ENCODE measurements at places on chromosomes 12 and 14.
A peak's percentile ranks its signal among the peaks of the same experiment; 100 is the strongest.

- no peak for DNase-seq
These were observed 47.2 kb downstream of the CACNA2D4 start for GRCh38 chr12:1870998-1871917.

DNA sequence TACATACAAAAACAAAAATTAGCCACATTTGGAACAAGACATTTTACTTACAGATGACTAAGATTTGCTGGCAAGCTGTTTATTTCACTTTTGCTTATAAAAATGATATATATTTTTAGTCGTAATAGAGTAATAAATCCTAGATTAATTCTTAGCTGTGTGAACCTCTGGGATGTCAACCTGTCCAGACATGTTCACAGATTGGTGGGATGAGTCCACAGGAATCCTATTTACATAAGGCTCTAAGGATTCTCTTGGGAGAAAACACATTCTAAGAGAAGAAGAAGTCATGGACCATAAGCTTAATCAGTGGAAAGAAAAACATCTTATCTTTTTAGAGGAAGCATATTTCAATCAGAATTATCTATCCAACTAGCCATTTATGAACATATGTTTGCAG, 797.4 kb downstream of the C12orf50 start:
- DNase-seq, result no peak

- no peak for DNase-seq
These were observed 251.3 kb downstream of the ETNK1 start for GRCh38 chr12:22876262-22876661.

DNA sequence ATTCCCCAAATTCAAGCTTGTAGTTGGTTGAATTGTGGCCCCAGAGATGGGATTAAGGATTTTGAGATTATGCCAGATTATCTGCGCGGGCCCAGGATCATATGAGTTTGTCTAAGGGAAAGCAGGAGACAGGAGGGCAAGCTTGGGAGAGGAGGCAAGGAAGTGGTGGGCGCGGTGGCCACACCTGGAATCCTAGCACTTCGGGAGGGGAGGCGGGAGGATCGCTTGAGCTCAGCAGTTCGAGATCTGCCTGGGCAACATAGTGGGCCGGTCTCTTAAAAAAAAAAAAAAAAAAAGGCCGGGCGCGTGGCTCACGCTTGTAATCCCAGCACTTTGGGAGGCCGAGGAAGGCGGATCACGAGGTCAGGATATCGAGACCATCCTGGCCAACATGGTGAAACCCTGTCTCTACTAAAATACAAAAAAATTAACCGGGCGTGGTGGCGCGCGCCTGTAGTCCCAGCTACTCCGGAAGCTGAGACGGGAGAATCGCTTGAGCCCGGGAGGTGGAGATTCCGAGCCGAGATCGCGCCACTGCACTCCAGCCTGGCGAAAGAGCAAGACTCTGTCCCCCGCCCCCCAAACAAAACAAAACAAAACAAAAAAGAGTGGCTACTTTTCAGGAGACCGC, 881 bp upstream of the PUS1 start:
- no peak for DNase-seq

DNA sequence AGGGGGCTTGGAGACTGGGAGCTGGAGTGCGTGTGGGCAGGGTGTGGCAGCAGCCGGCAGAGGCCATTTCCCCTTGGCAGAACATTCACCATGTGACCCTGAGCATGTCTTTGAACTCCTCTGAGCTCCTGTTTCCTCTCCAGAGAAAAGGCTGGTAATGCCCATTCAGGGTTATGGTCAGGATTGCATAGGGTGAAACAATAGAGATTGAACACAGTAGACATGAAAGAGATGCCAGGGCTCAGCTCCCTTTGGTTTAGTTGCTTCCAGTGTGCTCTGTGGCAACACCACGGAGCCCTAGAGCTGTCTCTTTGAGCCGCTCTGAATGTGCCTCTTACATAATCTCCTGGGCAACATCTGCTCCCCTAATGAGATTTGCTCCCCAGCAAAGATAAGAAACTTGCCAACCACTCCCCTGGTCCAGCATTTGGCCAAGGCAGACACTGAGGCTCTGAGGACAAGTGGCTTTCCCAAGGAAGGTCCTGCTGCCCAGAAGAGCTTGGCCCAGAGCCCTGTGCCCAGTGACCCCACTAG, 4.6 kb downstream of the IFI27 start:
- no peak for DNase-seq

- no peak for DNase-seq
These were observed 373.4 kb downstream of the NUAK1 start for GRCh38 chr12:105765053-105766014.

GRCh38 chr14:71021347-71022011, 114.2 kb downstream of the PCNX1 start:
- DNase-seq, result no peak

GRCh38 chr14:103514596-103515421, 7.8 kb downstream of the CKB start:
- DNase-seq, result no peak

GRCh38 chr12:101824831-101825230, 5.9 kb downstream of the GNPTAB start:
- DNase-seq, result no peak

GRCh38 chr12:78308701-78309100, 478.0 kb downstream of the NAV3 start:
- DNase-seq, result no peak

DNA sequence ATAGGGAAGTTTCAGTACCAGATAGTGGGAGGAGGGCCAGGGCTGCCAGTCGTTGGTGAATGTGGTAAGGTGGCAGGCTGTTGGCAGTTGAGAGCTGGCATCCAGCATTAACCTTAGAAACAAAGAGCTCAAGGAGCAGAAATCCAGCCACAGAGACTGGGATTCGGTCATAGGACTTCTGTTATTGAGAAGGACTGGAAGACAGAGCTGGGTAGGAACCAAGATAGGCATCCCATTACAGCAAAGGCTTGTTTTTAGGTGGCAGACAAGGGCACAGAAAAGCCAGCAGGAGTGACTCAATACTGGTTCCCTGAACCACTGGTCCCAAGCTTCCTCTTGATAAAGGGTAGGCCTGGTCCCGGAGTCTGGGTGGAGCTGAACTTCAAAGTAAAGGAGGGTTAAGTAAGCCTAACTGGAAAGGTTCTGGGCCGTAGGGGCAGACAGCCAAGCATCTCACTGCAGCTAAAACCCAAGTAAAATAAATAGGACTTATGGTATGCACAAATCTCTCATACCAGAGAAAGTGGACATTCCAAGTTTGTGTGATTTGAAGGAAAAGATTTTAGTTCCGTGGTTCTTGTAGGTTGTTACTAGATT, 147.9 kb downstream of the ETV6 start:
- no peak for DNase-seq

DNA sequence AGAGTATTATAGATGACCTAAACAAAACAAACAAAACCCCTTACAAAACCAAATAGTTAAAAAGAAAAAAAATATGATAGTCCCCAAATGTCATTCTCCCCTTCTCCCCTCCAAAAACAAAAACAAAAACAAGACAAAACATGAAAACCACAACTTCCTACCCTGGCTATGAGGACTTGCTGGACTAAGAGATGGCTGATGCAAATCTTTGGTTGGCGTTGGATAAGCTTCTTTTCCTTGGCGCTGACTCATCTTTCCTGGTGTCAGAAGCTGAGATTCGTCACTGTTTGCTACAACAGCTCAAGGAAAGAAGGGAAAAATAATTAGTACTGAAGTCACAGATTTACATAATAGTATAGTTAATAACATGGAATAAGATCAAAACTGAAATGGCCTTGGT, 102.5 kb upstream of the BBS10 start:
- no peak for DNase-seq

GRCh38 chr12:114729731-114730130, 45.8 kb upstream of the TBX3 start:
- DNase-seq, result no peak

- no peak for DNase-seq
These were observed 74.2 kb upstream of the TTC7B start for GRCh38 chr14:90890322-90891020.

DNA sequence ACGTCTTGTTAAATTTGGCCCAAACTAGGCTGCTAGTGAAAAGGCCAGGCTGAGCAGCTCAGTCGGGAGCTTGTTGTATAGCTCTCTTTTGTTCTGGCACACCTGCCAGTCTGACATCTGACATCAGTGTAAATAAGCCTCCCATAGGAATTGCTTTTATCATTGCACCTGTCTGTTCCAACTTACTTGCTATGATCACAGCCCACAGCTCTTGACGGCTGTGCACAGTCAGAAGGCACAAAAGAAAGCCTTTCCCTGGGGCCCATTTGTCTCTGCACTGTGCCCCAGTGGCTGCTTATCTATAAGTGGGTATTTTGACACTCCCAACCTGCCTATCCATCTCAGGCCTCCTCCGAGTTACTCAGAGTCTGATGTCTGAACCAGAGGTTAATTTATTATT, 324.5 kb downstream of the NUAK1 start:
- no peak for DNase-seq

GRCh38 chr12:109783965-109784244, 49.3 kb downstream of the TRPV4 start:
- no peak for DNase-seq

GRCh38 chr14:56808110-56808382, 2.2 kb downstream of the OTX2 start:
- DNase-seq, result no peak

- DNase-seq, result no peak
These were observed 84.1 kb upstream of the TBX3 start for GRCh38 chr12:114767906-114768722.

DNA sequence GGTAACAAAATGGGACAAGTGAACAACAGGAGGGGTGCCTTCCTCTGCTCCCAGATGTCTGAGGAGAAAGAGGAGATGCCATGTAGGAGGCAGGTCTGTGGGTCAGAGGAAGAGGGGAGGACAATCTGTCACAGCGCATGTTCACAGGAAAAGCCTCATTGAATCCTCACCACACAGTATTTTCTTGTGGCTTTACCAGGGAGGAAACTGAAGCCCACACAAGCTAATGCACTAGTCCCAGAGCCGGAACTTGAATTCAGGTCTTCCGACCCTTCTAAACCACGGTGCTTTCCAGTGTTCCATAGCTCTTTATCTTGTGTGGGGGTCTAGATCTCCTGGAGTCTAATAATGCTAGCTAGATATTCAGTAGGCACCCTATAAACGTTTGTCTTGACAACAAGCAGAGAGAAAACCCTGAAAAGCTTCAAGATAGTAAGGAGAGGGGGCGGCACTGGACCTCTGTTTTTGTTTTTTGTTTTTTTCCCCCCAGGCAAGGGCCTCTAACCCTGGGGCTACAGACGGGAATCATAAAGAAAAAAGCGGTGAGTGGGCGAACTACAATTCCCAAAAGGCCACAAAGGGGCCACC, 371 bp upstream of the SHMT2 start:
- no peak for DNase-seq

DNA sequence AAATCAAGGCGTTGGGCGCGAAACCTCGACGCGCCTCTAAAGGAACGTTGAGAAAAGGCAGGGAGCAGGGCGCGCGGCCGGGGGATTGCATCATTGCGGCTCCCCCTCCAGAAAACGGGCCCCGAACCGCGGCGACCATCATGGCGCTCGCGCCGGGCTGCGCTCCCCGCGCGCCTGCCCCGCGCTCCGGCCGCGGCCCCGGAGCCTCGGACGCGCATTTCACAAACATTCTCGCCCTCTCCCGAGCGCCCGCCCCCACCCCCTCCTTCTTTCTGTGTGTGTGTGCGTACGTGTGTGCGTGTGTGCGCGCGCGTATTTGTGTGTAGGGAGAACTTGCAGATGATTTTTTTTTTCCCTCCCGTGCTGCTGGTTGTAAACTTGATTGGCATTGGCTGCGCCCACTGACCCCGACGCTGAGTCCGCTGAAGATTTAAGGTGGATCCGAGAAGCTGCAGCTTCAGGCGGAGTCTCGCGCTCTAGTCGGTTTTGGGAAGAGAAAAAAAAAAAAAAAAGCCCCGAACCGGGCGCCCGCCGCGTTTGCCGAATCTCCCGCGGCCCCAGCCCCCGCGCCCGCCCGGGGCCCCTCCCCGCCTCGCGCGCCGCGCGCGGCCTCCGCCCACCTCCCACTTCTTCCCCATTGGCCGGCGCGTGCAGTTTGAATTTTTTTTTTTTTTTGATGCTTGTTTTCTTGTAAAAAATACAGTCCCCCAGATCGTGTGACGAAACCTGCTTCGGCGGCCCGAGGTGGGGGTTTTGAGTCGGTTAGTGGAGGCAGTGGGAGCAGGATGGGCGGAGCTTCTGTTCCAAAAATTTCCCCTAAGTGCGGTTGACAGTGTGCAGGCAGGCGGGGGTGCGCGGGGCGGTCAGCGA, 8.2 kb downstream of the CDKN1B start:
- DNase-seq, result peak; percentile 67

DNA sequence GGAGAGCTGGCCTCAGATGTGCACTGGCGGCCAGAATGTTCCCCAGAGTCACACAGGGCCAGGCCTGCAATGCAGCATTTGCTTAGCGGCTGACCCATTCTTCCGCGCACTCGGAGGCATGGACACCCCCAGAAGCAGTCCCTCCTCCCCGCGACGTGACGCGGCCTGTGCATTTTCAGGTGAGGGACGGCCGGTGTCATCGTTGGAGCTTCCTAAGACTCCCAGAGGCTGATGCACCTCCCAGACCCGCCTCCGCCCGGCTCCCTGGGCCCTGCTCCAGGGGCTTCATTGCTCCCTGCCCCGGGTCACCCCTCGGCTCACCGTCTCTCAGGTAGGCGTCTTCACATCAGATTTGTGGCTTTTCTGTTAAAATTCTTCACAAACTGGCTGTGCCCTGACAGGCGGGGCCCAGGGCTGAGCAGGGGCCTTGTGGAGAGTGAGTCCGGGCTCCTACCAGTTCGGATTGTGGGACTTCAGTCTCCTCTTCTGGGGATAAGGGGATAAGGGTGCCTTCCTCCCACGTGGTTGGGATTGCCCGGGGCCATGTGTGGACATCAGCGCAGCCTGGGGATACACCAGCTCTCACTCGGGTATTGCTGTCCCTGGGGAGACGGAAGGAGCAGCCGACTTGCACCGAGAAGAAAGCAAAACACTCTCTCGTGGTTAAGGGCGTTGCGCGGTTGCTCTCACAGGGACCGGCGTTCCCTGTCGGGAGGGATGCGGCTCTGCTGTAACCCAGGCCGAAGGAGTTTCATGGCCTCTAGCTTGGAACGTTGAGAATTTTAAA, 249.1 kb downstream of the ADGRD1 start:
- DNase-seq, result no peak

- DNase-seq, result no peak
These were observed 19.7 kb upstream of the DUSP16 start for GRCh38 chr12:12582193-12582881.

DNA sequence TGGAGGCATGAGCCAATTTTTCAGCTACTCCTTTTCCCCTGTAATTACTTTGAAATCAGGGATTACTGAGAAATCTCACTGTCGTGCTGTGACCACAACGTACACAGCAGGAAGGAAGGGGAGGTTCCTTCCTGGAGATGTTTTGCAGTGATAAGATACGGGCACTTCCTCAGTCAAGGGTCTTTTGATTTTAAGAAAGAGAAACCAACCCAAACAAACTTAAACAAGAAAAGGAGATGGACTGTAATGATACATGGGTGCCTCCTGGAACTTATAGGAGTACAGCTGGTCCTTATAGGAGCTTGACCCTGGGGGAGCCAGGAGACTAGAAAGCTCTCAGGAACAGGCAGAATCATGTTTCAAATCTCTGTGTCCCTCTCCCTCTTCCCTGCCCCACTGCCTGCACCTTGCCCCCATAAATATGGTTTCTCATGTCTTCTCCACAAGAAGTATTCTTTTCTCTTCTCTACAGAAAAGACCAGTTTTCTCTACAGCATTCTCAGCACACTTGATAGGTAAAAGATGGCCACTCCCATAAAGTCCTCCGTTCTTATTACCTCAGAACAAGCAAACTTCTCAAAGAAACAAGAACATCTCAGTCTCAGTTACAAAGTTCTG, 281.1 kb upstream of the AMIGO2 start:
- no peak for DNase-seq

GRCh38 chr12:121060149-121061001, 21.3 kb upstream of the OASL start:
- peak; percentile 47 for DNase-seq

- no peak for DNase-seq
These were observed 387.8 kb downstream of the FLRT2 start for GRCh38 chr14:85917716-85918115.

All from GM12891 (cell line).